ENCODE measurements at places on chromosomes 4 and X.

GRCh38 chrX:20265726-20266681, 705 bp downstream of the RPS6KA3 start:
- no peak for DNase-seq

GRCh38 chrX:28586981-28587551, at the start of gene IL1RAPL1:
Gene IL1RAPL1, plus strand, starts transcription at chrX:28587446.
- DNase-seq = no peak

DNA sequence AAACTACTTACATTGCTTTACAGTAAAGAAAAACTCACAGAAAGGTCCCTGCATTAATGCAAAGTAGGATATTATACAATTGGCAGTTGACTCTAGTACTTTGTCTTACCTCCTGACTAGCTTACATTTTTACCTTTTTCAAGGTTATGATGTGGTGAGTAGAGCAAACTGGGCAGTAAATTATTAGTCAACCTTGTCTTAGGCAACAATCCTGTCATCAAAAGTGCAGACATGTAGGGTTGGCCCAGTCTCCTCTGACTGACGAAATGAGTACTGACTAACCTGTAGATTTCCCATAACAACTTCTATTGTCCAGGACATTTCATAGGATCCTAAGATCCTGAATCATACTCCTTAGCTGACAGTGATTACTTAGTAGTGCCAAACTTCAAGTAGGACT, 142.0 kb upstream of the NUDT6 start:
- DNase-seq = no peak

DNA sequence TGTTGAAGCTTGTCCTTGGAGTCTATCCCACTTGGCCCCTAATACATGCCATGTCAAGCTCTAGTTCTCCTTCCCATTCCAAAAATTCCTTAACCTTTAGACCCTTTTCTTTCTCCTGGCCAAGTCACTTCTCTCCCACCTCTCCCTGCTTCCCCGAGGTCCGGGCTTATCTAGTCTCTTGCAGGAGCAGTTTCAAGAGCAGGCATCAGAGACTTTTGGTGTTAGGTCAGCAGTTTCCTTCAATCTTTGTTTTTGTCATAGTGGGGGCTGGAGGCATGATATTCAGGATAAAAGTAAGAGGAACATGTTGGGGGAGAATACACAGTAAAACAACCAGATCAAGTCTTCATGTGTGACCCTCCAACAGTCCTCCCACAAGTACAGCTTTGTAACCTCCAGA, 11.5 kb upstream of the IDS start:
- no peak for DNase-seq

GRCh38 chr4:188934320-188934962, 795.2 kb downstream of the TRIML1 start:
- no peak for DNase-seq

DNA sequence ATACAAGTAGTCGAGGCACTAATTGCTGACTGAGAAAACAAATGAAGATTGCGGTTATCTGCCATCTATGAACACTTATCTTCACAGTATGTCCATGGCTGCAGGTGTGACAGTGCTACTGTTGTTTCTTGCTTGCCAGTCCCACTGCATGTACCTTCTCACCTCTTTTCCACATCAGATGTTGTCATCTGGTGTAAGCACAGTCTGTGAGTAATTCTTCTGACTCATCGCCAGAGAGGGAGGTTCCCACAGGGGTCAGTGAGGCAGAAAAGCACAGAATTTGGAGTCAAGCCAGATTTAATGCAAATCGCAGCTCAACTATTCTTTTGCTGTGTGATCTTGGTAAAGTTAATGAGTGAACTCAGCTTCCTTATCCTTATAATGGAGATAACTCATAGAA, 144.4 kb downstream of the GLRA2 start:
- peak; percentile 6 for DNase-seq

DNA sequence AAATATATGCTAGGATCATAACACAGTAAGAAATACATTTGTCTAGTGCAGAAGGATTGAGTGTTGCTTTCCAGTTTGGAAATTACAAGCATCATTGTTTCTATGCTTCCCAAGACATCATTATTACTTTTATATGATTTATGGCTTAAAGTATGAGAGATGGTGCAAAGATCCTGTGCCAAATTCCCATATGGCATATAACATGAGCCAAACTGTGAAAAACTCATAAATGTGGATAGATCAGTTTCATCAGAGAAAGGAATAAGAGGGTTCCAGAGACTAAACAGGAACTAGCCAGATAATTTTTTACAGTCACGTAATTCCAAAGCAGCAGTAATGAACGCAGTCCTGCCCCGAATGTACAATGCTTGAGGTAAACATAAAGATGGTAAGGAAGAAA, 126.3 kb downstream of the PRDM5 start:
- DNase-seq = no peak

DNA sequence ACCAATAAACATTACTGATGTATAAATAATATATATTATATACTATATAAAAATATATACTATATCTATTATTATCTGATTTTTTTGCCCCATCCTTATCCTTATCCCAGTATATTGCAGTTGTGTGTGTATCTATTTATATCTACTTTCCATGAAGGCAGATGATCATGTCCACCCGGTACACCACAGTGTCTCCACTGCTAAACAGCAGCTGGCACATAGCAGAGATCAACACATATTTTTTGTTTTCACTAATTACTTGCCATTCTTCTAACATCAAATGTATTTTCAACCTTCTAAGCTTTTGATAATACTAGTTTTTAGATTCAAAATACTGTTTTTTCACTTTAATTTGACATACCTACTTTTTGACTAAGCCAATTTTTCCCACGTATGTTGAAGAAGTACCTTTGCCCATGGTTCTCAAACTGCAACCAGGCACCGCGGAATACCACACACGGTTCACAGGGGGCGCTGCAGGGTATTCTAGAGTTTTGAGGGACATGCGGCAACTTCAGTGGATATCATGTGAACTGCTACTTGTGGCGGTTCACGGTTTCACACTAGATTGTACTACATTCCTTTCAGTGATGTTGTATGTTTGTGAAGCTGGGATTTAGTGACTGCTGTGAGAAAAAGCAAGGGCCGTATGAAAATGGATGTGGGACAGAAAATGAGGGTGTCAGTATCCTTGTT, 182.5 kb upstream of the NPY2R start:
- no peak for DNase-seq

DNA sequence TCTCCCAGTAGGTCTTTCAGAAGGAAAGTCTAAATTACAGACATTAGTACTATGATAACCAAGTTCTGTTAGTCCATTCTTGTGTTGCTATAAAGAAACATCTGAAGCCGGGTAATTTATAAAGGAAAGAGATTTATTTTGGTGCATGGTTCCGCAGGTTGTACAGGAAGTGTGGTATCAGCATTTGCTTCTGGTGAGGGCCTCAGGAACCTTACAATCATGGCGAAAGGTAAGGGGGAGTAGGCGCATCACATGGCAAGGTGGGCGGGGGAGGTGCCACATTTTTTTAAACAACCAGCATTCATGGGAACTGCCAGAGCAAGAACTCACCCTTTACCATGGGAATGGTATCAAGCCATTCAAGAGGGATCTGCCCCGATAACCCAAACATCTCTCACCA, 26.2 kb upstream of the USP46 start:
- DNase-seq = no peak

- no peak for DNase-seq
Measured at GRCh38 chr4:152659806-152660205, 20.0 kb downstream of the TMEM154 start.

- DNase-seq = no peak
Measured at GRCh38 chr4:1466034-1466862, 60.0 kb upstream of the NKX1-1 start.

DNA sequence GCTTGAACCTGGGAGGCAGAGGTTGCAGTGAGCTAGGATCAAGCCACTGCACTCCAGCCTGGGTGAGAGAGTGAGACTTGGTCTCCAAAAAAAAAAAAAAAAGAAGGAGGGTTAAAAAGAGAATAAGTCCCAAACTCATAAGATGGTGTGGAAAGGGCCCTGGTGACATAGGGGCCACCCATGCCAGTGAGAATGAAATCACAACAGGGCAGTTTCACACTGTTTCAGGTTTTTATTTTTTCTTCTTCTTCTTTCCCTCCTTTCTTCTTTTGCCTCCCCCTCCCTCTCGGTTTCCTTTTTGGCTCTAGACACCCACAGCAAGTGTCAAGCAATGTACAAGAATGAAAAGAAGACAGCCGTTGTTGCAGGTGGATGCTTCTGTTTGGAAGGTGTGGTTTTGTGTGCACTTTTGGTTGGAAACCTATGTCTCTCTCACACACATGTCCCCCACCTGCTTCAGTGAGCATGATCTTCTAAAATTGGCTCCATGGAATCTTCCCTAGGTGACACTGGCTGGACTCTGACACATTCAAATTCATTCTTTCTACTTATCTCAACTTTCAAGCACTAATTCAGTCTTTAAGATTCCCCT, 14.4 kb upstream of the TLR8 start:
- DNase-seq = no peak

DNA sequence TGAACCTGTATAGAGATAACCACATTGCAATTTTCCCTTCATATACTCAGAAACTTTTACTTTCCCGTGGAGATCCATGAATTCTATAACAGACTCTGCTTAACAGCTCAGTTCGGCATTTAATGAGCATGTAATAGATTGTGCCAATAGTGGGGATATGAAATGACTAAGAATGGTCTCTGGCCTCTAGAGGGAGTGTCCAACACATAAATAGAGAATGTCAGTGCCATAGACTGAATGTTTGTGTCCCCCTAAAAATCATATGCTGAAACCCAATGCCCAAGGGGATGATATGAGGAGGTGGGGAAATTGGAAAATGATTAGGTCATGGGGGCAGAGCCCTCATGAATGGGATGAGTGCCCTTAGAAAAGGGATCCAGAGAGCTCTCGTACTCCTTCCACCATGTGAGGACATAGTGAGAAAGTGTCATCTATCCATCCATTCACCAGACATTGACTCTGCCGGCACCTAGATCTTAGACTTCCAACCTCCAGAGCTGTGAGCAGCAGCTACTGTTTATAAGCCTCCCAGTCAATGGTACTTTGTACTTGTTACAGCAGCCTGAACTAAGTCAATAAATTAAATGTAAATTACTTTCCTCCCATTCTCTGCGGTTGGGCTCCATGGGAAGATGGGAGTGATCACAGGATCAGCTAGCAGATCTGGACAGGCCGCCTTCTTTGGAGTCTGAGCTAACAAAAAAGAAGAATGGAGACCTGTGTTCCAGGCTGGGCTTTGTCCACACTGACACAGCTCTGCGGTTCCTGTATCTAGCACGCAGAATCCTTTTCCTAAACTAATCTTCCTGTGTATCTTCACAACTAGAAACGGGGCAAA, 28.1 kb upstream of the HPSE start:
- DNase-seq = no peak

DNA sequence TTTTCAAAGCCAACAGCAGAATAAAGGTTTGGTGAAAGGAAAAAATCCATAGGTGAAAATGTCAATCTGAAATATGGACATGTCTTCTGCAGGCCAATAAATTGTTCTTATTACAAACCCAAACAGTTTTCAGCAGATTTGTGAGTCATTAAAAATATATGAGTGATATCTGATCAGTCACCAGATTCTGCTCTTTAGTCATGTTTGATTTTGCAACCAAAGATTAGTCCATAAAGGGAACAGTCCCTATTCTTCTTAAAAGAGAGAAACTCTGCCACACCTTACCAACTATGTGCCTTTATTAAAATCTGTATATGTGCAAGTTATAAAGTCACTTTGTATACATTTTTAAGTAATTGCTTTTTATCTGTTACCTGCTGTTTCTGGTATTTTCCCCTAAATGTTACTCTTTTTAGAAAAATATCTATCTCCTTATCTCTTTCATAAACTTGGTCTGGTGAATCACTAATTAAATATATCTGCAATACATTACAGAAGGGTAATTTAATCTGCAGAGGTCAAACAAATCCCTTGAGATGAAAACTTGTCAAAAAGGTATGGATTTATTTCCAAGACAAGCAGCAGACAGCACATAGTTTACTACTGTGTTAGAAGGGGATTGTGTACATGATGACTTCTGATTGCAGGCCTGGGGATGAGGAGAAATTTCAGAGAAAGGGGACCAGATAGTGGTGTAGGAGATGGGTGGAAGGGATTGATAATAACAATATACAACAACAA, 322.9 kb upstream of the NWD2 start:
- DNase-seq = no peak

GRCh38 chrX:125398959-125399440, 79.3 kb downstream of the TEX13C start:
- DNase-seq = no peak

GRCh38 chrX:77622672-77623071, 163.3 kb downstream of the ATRX start:
- DNase-seq = no peak

- no peak for DNase-seq
Measured at GRCh38 chr4:76485450-76485849, 50.4 kb downstream of the SHROOM3 start.

GRCh38 chr4:25814301-25815136, 48.3 kb downstream of the SEL1L3 start:
- no peak for DNase-seq

GRCh38 chrX:103628386-103629317, at the start of gene TCEAL1:
Gene TCEAL1, plus strand, starts transcription at chrX:103628975. Its CDS starts 942 bp downstream, at chrX:103629917.
- DNase-seq = no peak

DNA sequence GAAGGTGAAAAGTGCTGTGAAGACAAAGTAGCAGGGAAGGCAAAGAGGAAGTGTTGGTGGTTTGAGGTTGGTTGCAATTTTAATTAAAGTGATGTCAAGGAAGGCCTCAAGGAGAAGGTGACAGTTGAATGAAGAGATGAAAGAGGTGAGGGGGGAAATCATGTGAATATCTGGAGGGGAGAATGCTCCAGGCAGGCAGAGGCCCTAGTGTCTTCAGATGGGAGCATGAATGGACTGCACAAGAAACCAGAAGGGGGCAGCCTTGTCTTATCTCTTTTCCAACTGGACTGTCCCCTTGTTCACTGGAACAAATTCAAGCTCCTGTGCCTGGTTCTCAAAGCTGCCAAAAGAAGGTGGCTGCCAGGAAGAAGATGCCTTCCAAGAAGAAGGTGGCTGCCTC, 68.4 kb downstream of the MAOB start:
- DNase-seq = no peak

DNA sequence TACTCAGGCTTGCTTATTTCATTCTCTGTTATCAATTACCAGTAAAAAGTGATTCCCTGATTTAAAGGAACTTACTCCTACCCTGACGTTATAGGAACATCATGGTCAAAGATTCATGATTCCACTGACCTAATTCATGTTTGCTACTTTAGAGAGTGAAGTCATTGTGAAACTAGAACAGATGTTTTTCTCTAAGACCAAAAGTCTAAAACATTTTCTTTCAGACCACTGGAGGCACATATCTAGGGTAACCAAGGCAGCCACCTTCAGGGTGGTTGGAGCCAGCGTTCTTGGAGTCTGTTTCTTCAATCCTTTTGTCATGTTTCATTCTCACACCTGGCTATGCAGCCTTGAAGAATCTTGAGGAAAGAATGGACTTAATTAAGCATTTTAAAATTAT, 77.8 kb downstream of the GALNTL6 start:
- DNase-seq = no peak

DNA sequence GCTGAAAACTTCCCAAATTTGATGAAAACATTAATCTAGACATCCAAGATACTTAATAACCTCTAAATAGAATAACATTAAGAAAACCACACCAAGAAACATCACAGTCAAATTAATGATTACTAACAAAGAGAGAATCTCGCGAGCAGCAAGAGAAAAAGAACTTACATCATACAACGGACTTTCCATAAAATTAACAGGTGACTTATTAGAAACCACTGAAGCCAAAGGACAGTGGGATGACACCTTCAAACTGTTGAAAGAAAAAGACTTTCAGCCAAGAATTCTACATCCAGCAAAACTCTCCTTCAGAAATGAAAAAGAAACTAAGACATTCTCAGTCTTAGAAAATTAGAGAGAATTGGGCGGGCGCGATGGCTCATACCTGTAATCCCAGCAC, 232.0 kb downstream of the SNCA start:
- no peak for DNase-seq
